Esophagus (tissue), 2 donors: ENCODE measurements at places on chromosomes 4 and X. TPM values are rescaled to one million over a fixed set of nuclear protein-coding genes. Genes with fewer than 3 reads are reported as not detected.

SLC2A9 gene
- 5.8 TPM for polyA plus RNA-seq

FAM120C gene
- polyA plus RNA-seq = 3.5 TPM

UGT2B11 gene
- not detected for polyA plus RNA-seq

PDE5A gene
- polyA plus RNA-seq = 4.3 TPM

XPNPEP2 gene
- 0.35 TPM for polyA plus RNA-seq
